ENCODE measurements at places on chromosomes 7 and 10. TPM values are rescaled to one million over a fixed set of nuclear protein-coding genes. Genes with fewer than 3 reads are reported as not detected.

Gene BAZ1B
- 45.7 TPM for total RNA-seq

DNA sequence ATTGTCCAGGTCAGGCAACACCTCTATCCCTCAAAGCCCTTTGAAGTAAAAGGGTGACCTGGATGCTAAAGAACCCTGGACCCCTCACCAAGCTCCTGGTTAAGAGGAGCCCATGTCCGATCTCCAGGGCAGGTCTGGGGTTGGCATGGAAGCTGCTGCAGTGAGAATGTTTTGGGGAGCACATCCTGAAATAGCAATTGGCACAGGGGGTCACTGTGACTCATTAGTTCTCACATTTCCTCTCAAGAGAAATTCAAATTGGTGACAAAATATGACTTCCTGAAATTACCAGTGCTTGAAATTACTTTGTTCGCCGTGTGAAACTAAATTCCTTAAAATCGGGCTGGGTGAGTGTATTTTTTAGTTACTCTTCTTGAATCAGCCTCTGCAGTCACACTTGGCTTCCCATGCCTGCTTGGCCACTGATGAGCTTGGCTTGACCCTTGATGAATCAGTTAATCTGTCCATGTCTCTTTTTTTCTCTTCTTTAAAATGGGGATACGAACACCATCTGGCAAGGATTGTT lies 18.8 kb upstream of the ARHGAP22 start:
- DNase-seq = peak; percentile 43

Gene MYL10
- total RNA-seq = not detected

GRCh38 chr7:95238252-95238943 lies 85.9 kb downstream of the PON1 start:
- DNase-seq = no peak

DNA sequence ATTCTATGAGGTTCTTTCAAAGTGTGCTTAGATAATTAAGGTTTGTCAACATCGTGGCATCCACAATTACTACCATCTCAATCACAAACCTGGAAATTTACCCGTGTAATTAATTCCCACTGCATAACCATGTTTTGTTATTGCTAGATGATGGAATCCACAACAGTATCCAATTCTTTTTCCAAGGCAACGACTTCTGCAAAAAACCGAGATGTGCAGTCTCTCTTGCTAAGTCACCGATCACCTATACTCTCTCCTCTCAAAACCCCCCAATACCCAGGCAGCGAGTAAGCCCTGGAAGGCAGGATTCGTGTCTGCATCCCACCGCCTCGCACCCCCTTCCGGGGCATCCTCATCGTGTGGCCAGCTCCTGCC lies 678 bp upstream of the EIF4H start:
- no peak for DNase-seq

DNA sequence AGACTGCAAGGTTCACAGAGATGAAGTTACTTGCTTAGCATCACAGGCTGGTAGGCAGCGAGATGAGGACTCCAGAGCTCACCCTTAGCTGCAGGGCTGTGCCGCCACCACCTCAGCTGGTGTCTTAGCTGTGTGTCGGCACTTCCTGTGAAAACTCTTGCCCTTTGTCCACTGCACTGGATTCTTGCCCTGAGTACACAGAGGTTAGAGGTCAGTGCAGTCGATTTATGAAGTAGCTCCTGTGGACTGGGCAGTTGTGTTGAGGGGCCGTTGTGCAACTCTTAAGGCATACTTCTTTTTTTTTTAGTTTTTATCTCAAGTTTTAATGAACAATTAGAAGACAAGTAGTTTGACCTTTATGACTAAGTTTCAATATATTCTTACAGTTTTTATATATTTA lies 10.6 kb downstream of the NDUFB2 start:
- DNase-seq = no peak

DNA sequence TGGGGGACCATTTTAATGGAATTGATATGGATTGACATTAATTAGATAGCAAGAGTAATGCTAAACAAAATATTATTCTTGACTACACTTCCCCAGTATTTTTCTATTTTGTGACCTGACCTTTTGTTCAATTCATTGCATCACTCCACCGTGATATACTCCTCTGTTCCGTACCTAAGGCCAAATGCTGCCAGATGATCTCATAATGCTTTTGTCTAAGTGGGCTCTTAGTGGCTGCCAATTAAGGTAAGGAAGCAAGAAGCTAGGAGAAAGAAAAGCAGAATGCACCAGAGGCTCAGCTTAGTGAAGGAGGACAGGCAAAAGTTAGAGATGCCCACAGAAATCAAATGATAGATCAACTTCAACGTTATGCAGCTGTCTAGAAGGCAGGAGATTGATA lies 36.4 kb downstream of the FEZF1 start:
- no peak for DNase-seq

Gene SAP25
- total RNA-seq = not detected

DNA sequence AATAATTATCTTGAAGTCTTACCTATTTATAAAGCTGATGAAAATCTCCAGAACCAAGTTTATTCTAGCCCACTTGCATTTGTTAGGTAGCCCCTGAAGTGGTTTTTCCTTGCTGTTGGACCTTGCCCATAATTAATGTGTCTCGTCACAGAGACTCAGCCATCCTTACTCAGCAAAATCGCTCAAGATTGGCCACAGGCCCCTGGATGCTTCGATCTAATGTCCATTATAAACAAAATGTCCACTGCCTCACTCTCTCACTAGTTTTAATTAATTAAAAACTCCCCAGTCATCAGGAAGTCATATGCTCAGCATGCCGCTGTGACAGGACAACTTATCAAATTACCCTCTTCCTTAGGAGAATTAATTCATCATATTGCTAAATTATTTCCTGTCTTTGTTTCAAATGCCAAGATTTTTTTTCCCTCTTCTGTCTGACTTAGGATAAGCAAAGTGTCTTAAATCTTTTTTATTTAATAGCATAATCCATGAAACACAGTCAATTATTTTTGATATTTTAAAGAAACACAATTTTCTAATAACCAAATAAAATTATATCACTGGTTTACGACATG lies 126.8 kb upstream of the PCLO start:
- DNase-seq = no peak

Gene MINPP1
- total RNA-seq = 7.3 TPM

Gene CHRM2
- 83.7 TPM for total RNA-seq

- DNase-seq = no peak
Measured at GRCh38 chr7:23129036-23129435, 23.5 kb downstream of the KLHL7 start.

GRCh38 chr10:131983780-131984179 lies 2.1 kb upstream of the BNIP3 start:
- no peak for DNase-seq

- DNase-seq = no peak
Measured at GRCh38 chr7:55335151-55335550, 30.0 kb upstream of the LANCL2 start.

Gene POLL
- total RNA-seq = 18.8 TPM

GRCh38 chr7:106568680-106569499 lies 92.1 kb downstream of the CCDC71L start:
- DNase-seq = no peak

Gene NKX2-3
- total RNA-seq = not detected

All from cardiac septum (tissue), 1 donor.